ENCODE measurements at places on chromosomes 11 and 22.
A peak's percentile ranks its signal among the peaks of the same experiment; 100 is the strongest.

DNA sequence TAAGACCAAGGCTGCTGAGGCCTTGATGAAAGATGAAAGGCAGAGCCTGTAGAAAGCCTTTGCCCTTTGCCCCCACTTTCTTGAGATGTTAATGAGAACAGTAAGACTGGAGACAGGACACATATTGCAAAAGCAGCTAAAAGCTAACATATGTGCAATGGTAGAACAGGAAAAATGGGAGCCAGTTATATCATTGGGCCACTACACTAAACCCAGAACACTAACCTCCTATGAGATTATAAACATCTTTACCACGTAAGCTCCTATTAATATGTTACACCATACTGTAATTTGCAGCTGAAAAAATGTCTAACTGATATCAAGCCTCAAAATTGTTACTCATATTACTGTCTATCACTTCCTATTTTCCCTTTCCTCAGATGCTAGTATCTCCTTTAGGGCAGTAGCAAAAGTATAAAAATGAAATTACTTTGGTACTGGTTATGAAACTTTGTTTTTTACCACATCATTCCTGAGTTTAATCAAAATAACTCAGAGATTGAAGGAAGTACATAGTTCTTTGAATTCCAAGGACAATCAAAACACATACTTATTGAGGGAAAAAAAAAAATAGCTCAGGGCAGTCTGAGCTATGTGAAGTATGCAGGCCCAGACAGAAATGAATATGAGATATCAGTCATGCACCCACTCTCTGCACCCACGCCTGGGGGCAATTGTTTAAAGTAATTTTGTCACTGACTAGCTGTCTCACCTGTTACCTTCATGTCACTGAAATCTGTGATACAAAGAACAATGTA is 9.1 kb downstream of the HPS5 start:
- DNase-seq, result no peak

DNA sequence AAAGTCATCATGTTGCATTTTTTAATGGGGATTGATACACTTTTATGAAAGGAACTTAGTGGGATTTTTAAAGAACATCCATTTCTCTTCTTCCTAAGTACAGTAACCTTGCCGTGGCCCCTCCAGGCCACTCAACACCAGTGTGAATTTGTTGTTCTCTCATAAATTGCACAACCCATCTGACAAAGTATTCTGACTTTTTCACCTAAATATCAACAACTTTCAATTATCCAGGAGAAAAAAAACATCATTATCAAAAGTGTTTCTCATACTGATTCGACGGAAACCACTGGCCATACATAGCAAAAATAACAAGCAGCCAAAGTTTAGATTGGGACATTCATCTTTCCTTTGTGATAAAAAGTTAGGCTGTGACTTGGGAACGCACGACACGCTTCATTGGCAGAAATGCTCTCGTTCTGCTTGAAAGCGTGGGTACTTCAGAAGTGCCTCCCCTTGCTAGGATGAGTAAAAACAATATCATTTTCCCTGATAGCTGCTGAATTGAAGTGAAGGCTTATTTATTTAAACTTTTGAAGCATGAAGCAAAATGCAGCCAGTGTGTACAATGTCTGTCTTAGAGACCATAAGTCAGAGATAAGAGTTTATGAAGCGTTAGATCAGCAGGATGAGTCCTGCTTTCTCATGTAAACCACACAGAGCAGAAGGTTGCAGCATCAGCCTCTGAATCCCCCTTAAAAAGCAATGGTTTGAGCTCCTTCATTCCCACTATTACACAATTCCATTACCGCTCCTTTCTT is 20.6 kb upstream of the EIF3M start:
- no peak for DNase-seq

GRCh38 chr11:72233056-72233772 is 8.6 kb downstream of the INPPL1 start:
- DNase-seq, result no peak

- DNase-seq, result no peak
These were observed 26.3 kb downstream of the STK33 start for GRCh38 chr11:8567602-8568198.

DNA sequence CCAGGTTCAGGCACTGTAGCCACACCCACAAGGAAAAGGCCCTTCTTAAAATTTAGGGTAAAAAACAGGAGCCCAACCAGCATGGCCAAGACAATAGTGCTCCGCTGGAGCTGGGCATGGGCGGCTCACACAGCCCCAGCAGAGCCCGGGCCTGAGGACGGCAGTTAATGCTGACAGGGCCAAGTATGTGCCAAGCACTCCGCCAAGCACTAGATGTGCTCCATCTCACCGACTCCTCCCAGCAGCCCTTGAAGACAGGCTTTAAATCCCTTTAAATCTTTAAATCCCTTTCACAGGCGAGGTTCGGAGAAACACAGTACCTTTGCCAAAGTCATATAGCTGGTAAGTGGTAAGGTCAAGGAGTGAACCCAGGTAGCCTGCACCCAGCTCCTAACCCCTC is 4.8 kb downstream of the ARFGAP2 start:
- DNase-seq, result no peak

DNA sequence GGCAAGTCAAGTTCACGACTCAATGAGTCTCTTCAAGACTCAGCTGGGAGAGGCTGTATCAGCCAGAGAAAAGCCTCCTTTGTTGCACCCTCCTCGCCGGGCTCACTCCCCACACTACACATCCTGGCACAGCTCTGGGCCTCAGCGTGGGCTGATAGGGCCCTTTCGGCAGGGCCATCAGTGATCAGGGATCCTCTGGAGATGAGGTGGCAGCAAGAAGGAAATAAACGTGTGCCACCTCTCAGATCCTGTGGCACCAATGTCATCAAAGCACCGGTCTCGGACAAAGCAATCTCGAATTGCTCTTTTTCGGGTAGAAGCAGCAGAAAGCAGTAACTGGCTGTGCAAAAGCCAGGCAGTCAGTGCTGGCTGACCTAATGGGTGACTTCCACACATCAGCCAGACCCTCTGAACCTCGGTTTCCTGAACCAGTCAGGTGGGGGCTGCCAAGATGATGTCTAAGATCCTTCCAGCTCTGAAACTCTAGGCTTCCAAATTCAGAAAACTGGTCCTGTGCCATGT is 2.1 kb downstream of the EHD1 start:
- no peak for DNase-seq

GRCh38 chr11:95453616-95454171 is 222.7 kb upstream of the SESN3 start:
- no peak for DNase-seq

GRCh38 chr22:46791201-46791731 is 28.8 kb downstream of the TBC1D22A start:
- DNase-seq, result no peak

DNA sequence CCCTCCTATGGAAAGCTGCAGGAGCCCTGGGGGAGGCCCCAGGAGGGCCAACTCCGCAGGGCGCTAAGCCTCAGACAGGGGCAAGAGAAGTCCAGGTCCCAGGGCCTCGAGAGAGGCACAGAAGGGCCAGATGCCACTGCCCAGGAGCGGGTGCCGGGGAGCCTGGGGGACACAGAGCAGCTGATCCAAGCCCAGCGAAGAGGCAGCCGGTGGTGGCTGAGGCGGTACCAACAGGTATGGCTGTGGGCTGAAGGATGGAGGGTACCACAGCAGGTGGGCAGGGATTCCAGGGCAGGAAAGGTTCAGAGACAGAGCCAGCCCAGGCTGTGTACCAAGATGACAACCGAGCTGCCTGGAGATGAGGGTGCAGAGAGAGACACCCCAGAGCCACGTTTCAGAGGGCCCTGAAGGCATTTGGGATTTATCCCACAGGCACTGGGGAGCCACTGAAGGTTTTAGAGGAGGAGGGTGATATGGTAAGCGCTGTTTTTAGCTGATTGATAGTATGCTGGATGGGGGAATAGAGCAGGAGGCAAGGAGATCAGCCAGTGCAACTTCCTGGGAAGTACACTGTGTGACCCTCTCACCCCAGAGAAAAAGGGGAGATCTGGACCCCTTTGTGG is 412 bp downstream of the C11orf86 start:
- DNase-seq, result no peak

DNA sequence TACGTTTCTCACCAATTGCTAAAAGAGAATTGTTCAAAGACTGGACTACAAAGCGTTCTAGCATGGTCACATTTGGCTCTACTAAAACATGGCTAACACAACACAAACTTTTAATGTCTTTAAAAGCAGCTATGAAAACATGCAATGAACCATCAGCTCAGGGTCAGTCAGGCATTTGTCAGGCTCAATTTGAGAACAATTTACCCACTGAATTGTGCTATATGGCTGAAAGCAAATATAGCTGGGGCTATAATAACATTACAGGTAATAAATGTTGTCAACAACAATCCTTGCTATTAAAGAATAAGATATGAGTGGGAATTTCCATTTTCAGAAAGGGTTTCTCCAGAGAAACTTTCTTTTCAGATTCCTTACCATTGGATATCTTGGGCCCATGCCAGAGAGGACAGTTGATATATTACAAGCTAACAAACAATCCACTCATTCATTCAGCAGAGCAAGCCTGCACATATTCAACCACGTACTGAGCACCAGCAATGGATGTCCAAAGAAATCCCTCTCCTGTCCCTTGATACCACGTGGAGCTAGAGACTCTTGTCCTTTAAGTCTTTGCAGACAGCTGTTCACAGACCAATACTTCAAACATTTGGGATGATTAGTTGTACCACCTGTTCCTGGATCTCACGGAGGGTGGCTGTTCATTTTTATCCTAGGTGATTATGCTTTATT is 82.5 kb upstream of the DDI1 start:
- peak; percentile 20 for DNase-seq

DNA sequence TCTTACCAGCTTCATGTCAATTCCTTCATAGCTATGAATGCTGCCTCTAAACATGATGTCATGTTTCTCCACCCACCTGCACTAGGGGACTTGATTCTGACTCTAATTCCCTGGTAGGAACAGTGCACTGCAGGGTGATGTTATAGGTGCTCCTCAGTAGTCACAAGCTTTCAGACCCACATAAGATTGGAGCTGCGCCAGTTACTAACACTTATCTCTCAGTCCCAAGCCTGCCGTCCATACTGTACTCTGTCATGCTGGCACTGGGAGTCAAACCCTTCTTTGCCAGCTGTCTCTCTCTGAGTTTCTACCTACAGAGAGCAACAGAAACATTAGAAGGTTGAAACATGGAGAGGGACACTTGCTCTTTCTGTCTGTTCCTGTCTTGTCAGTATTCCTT is 5.5 kb downstream of the OR56A1 start:
- DNase-seq, result no peak

GRCh38 chr11:103601225-103601846 is 435.1 kb upstream of the DDI1 start:
- DNase-seq, result peak; percentile 9

DNA sequence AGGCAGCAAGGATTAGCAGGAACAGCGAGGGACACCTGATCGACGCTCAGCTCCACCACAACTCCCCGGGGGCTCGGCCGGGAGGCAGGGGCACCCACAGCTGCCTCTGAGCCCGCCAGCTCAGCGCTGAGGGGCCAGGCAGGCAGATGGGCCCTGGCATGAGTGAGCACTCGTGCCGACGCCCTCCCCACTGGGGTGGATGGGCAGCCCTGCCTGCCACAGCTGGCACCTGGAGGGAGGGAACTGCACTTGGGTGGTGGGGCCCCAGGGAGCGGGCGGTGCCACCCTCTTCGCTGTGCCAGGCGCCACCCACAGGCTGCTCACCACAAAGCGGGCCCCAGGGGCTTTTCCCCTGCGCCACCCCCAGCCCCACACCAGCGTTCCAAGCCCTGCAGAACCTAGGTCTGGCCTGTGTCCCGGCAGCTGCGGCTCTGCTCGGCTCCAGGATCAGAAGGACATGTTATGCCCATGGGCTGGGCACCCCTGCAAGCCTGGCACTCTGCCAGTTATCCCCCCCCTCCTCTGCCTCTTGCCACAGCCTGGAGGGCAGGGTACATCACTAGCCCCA is 28.8 kb downstream of the WNT7B start:
- DNase-seq, result no peak

GRCh38 chr22:20430720-20431510 is 6.7 kb downstream of the SCARF2 start:
- DNase-seq, result peak; percentile 49

DNA sequence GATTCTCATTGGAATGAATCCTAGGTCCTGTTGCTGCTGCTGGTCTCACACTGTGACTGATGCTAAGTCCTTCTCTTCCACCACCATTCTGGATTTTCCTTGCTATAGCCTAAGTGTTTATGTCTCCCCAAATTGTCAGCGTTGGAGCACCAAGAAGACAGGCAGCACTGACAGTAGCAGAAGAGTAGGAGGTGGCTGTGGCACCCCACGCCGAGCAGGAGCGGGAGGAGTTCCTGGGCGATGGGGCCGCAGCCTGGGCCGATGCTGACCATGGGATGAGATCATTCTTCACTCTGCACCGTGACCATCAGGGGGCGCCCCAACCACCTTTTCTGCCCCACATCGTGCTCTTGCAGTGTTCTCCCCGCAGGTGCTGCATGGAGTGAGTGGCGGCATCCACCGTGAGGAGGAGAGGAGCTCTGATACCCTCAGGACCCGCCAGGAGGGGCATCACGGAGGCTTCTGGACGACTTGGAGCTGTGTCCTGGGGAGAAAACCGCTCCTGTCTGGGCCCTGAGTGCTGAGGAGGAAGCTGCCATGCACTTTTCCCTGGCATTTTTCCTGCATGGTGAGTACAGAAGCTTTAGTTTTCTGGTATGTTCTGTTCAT is 57.0 kb downstream of the LRRC74B start:
- DNase-seq, result peak; percentile 75

DNA sequence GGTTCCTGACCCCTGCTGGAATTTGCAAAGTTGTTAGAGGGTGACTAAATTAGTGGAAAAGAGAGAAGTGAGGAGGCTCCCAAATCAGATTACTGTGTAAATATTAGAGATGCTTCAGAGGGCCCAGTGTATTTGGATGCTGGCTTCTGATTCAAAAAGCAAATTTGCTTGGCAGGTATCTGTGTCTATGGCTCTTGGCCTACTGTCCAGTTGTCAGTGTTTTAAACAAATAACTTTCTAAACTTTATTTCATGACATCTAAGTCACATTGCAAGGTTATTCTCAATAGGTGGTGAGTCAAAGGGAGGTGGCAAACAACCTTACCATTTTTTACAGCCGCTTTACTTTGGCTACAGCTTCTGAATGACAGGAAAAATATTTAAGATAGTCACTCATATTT is 720.1 kb downstream of the KCNA4 start:
- no peak for DNase-seq

DNA sequence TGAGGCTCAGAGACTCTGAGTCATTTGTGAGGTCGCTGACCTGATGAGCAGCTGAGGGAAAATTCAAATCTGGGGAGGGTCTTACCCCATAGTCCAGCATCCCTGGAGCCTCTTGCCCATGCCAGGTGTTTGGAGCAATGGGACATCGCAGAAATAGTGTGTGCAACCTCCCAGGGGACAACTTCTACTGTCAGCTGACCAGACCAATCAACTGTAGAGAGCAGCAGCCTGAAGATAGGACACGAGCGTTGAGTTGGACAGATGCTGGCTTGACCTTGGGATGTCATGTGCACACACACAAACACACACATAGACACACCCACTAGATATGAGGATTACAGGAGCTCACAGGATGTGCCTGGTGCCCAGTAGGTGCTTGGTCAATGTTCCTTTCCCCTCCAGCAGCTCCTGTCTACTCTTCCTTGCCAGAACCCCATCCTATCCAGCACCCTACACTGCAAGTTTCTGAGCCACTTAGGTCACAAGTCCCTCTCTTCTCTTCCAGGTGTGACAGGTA is 59.1 kb upstream of the MPEG1 start:
- no peak for DNase-seq
